T-helper 1 cell treated with Interleukin-12 subunit alpha and Interleukin-12 subunit beta and Interleukin-4 antibody, amounts not matched to agents 30 ng/mL and 1 ng/mL, for 36 hours (primary cell): ENCODE measurements at places on chromosomes 3 and 15. TPM values are rescaled to one million over a fixed set of nuclear protein-coding genes. Genes with fewer than 3 reads are reported as not detected.

The AKAP13 gene
- 184 and 186 TPM in 2 replicates for total RNA-seq

The NR1I2 gene
- total RNA-seq: not detected in 2 replicates

The ALPK3 gene
- total RNA-seq: 0.29 and 0.49 TPM in 2 replicates

The CFAP20DC gene
- 0.27 and 0.54 TPM in 2 replicates for total RNA-seq

The ACTRT3 gene
- 0.39 and 0.59 TPM in 2 replicates for total RNA-seq

The CD80 gene
- total RNA-seq: 17.7 and 20.7 TPM in 2 replicates

The IL12A gene
- 1.5 and 1.6 TPM in 2 replicates for total RNA-seq

The INSYN1 gene
- total RNA-seq: not detected in 2 replicates
